Natural killer cell (primary cell): ENCODE measurements at places on chromosomes 6 and 20. TPM values are rescaled to one million over a fixed set of nuclear protein-coding genes. Genes with fewer than 3 reads are reported as not detected.

GRCh38 chr6:38034274-38034914 is 214.9 kb downstream of the ZFAND3 start:
- DNase-seq: no peak
- no peak overlapping the region for H3K4me3 ChIP-seq
- H3K27me3 ChIP-seq: no peaks in the 10 kb centered on the region

GRCh38 chr6:56386717-56387116 is 139.3 kb upstream of the COL21A1 start:
- H3K4me1 ChIP-seq: no peaks in the 10 kb centered on the region
- no peak overlapping the region for H3K27ac ChIP-seq
- H3K36me3 ChIP-seq: no peaks in the 10 kb centered on the region
- H3K4me3 ChIP-seq: no peak overlapping the region
- DNase-seq: no peak

DNA sequence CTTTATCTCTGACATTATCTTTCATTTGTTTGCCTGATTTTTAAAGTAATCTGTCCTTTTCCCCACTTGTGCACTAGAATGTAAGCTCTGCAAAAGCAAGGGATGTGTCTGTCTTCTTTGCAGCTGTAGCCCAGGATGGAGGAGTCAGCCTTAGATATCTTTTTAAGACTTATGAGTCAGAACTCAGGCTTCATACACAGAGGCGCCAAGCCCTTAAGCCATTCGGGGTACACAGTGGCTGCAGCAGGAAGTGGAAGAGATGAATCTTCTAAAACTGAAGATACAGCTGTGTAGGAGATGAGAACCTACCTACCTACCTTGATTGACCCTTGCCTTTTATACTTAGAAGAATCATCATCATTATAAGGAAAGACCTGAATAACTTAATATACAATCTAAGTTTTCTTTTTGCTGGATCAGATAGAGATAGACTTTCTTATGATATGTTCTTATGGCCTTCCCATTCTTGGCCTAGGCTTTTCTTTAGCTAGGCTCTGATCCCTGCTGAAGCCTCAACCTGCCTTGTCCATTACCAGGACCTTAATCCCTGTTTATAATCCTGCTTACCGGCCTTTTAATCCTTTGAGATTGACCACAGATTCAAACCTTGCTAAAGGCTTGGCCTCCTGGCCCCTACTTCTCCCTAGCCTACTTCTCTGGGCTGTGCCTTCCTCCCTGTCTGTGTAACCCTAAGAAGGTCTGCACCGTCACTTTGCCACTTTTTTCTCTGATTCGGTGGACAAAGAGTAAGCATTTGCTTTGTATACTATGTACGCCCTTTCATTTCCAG is 304.5 kb downstream of the PRL start:
- H3K36me3 ChIP-seq: no peaks in the 10 kb centered on the region
- no peak overlapping the region for H3K4me3 ChIP-seq
- H3K4me1 ChIP-seq: peaks cover 3% of the 10 kb centered on the region
- H3K27me3 ChIP-seq: no peaks in the 10 kb centered on the region
- no peak for DNase-seq
- no peak overlapping the region for H3K27ac ChIP-seq

GRCh38 chr6:22412994-22413393 is 116.2 kb upstream of the PRL start:
- H3K27ac ChIP-seq: no peak overlapping the region
- H3K36me3 ChIP-seq: no peaks in the 10 kb centered on the region
- H3K4me1 ChIP-seq: no peaks in the 10 kb centered on the region

DNA sequence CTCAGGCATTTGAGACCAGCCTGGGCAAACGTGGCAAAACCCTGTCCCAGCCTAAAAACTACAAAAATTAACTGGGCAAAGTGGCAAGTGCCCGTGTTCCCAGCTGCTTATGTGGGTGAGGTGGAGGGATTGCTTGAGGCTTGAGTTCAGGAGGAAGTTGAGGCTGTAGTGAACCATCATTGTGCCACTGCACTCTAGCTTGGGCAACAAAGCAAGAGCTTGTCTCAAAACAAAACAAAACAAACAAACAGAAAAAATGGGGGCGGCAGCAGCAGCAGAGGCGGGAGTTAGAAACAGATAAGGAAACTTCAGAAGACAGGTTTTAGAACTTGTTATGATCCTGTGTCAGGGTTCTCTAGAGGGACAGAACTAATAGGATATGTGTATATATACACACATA is 49.0 kb downstream of the SCAF8 start:
- H3K4me1 ChIP-seq: peaks cover 4% of the 10 kb centered on the region
- H3K4me3 ChIP-seq: no peak overlapping the region
- peaks cover 22% of the 10 kb centered on the region for H3K36me3 ChIP-seq
- no peaks in the 10 kb centered on the region for H3K27me3 ChIP-seq
- DNase-seq: no peak

DNA sequence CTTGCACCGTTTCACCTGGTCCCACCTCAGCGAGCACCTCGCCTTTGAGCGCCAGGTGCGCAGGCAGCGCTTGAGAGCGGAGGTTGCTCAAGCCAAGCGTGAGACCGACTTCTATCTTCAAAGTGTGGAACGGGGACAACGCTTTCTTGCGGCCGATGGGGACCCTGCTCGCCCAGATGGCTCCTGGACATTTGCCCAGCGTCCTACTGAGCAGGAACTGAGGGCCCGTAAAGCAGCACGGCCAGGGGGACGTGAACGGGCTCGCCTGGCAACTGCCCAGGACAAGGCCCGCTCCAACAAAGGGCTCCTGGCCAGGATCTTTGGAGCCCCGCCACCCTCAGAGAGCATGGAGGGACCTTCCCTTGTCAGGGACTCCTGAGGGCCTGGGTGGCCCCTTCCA is 1.5 kb downstream of the ABT1 start:
- H3K27me3 ChIP-seq: peaks cover 14% of the 10 kb centered on the region
- H3K4me1 ChIP-seq: peaks cover 18% of the 10 kb centered on the region
- no peak for DNase-seq
- H3K4me3 ChIP-seq: no peak overlapping the region
- peaks cover 25% of the 10 kb centered on the region for H3K36me3 ChIP-seq
- no peak overlapping the region for H3K27ac ChIP-seq

DNA sequence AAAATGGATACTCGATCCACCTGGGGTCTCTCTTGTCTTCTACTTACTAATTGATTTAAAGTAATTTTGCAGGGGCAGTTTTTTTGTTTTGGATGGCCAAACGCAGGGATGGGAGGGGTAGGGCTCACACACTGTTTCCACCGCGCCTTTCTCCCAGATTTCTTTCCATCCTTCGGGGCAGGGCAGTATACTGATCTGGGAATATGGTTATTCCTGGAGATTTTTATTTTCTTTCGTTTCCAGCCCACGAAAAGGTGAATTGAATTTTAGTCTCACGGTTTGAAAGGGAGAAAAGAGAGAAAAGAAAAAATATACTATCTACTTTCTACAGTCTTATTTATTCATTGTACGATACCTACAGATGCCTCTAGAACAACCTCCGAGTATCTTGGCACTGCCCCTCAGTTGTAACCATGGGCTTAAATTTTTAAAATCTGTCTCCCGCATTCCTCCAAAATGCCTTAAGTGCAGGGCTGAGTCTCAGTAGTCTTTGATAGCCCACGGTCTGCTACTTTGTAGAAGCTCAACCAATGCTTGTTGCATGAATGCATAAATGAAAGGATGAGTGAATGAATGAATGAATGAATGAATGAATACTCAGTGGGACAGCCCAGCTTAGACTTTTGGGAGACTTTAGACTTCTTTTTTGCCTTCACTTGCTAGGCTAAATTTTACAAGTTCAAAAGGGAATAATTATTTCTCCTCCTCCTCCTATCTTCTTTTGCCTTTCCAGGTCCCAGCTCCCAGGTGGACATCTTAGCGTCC is 18.1 kb upstream of the TRIM27 start:
- H3K27ac ChIP-seq: peak overlapping the region; percentile 85
- no peak for DNase-seq
- peak overlapping the region; percentile 61 for H3K4me3 ChIP-seq
- no peaks in the 10 kb centered on the region for H3K27me3 ChIP-seq
- H3K4me1 ChIP-seq: peaks cover 35% of the 10 kb centered on the region

GRCh38 chr20:4434681-4435080 is 287.0 kb upstream of the PRND start:
- no peak overlapping the region for H3K4me3 ChIP-seq
- DNase-seq: no peak
- no peaks in the 10 kb centered on the region for H3K36me3 ChIP-seq
- H3K27me3 ChIP-seq: no peaks in the 10 kb centered on the region

DNA sequence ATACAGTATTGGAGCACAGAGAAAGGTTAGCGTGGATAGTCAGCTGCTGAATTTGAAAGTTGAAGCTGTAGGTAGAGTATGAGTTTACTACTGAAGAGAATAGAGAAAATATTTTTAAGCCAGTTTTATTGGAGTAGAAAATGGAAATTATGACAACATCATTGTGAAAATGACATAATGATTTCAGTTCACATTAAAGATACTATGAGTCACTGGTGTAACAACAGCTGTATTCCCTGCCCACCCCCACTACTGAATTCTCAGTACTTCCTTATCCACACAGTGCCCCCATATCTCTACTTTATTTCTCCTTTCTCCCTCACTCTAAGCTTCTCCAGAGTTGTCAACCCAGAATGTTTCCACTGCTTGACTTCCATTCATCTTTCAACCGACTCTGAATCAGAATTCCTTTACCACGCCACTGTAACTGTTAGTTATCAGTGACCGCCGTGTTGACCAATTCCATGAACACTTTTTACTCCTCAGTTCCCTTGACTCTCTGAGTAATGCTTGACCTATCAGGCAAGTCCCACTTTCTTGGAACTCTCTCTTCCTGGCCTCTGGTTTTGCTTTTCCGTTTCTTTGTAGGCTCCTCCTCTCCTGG is 139.6 kb downstream of the AIG1 start:
- H3K4me1 ChIP-seq: no peaks in the 10 kb centered on the region
- no peak overlapping the region for H3K4me3 ChIP-seq
- H3K36me3 ChIP-seq: no peaks in the 10 kb centered on the region
- no peak for DNase-seq
- no peak overlapping the region for H3K27ac ChIP-seq

- H3K27me3 ChIP-seq: no peaks in the 10 kb centered on the region
- H3K4me1 ChIP-seq: peaks cover 3% of the 10 kb centered on the region
- no peak for DNase-seq
- no peak overlapping the region for H3K27ac ChIP-seq
Measured at GRCh38 chr6:42125231-42125630, 17.2 kb downstream of the C6orf132 start.

GRCh38 chr20:58612121-58612691 is 38.9 kb upstream of the STX16 start:
- H3K27me3 ChIP-seq: no peaks in the 10 kb centered on the region
- no peaks in the 10 kb centered on the region for H3K4me1 ChIP-seq
- H3K27ac ChIP-seq: no peak overlapping the region
- no peaks in the 10 kb centered on the region for H3K36me3 ChIP-seq

- H3K4me3 ChIP-seq: no peak overlapping the region
- H3K27me3 ChIP-seq: no peaks in the 10 kb centered on the region
- DNase-seq: no peak
- H3K4me1 ChIP-seq: peaks cover 48% of the 10 kb centered on the region
- no peak overlapping the region for H3K27ac ChIP-seq
- no peaks in the 10 kb centered on the region for H3K36me3 ChIP-seq
Measured at GRCh38 chr6:15401120-15401519, 155.3 kb downstream of the JARID2 start.

DNA sequence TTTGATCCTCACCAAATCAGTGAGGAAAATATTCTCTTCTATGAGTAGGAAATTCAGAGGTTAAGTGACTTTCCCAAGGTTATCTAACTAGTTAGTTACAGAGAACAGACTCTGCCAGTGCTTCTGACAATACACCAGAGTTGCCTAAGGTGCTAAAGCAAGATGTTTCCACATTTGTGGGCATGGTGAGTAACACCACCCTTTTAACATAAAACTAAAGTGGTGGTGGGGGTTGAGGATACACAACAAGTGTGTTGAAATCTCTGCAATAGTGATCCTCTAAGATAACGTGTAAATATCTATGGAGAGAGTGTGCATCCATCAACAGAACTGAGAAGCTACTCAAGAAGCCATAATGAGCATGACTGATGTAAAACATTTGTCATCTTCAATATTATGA is 11.7 kb downstream of the VNN2 start:
- peaks cover 3% of the 10 kb centered on the region for H3K4me1 ChIP-seq
- peaks cover 40% of the 10 kb centered on the region for H3K36me3 ChIP-seq
- no peaks in the 10 kb centered on the region for H3K27me3 ChIP-seq
- DNase-seq: no peak

- H3K27me3 ChIP-seq: no peaks in the 10 kb centered on the region
- H3K4me3 ChIP-seq: no peak overlapping the region
- DNase-seq: no peak
- no peak overlapping the region for H3K27ac ChIP-seq
- H3K4me1 ChIP-seq: no peaks in the 10 kb centered on the region
Measured at GRCh38 chr20:11861479-11861878, 56.2 kb upstream of the BTBD3 start.

DNA sequence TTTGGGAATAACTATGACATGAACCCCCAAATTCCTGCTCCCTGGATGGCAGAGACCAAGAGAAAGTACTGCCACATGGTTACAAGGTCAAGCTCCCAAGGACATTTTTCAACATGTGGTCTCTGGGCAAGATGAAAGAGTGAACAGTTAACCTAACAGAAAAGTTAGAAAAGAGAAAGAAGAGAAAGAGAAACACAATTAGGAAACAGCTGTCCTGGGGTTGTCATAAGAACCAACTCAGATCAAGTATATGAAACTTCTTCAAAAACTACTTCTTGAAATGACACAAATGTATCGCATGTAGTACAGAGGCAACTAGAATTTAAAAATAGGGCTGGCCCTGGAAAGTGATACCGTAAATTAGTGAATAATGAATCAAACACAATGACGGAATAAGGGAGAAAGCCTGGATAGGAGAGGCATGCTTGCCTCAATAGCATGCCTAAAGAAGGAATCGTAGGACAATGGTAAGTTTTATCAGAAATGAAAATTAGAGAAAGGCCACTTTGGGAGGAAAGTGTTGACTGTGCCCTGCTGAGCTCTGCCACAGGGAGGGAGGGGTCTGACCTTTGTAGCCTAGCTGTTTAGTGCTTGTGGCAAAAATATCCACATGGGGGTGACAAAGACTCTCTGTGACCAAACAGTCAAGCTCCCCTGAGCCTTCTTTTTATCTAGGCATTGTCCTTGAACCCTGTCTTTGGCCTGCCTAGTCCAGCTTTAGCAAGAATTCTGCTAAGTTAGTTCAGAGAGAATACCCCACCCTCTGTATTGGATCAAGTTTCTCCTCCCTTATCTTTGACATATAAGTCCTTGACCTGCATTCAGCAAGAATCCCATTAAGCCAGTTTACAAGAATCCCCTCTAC is 4.3 kb upstream of the DCBLD1 start:
- H3K4me1 ChIP-seq: peaks cover 15% of the 10 kb centered on the region
- peak; percentile 56 for DNase-seq
- no peak overlapping the region for H3K4me3 ChIP-seq
- no peaks in the 10 kb centered on the region for H3K27me3 ChIP-seq

The TRIM31 gene
- total RNA-seq: not detected

The MYO6 gene
- 3.7 TPM for total RNA-seq

The HDAC2 gene
- total RNA-seq: 74.5 TPM

The KCNG1 gene
- total RNA-seq: not detected

The RFX6 gene
- not detected for total RNA-seq

The RNF182 gene
- total RNA-seq: not detected

The SLC22A16 gene
- total RNA-seq: not detected

The SCRT2 gene
- not detected for total RNA-seq

The HNF4A gene
- total RNA-seq: not detected
